Left ventricle myocardium inferior (tissue), 1 donor: ENCODE measurements at places on chromosomes 16 and 17. TPM values are rescaled to one million over a fixed set of nuclear protein-coding genes. Genes with fewer than 3 reads are reported as not detected.
A peak's percentile ranks its signal among the peaks of the same experiment; 100 is the strongest.

Gene UMOD
- not detected for total RNA-seq

Gene SHBG
- 0.74 TPM for total RNA-seq

Gene CA4
- 12.9 TPM for total RNA-seq

Gene STXBP4
- total RNA-seq = 4.7 TPM

Gene ITGA2B
- total RNA-seq = 0.91 TPM

Gene ZPBP2
- not detected for total RNA-seq

GRCh38 chr17:79749156-79749815 lies 18.5 kb downstream of the ENPP7 start:
- DNase-seq = no peak

- no peak for DNase-seq
Measured at GRCh38 chr17:78822552-78822951, 18.1 kb downstream of the USP36 start.

GRCh38 chr16:70254965-70255286 lies 3.2 kb upstream of the EXOSC6 start:
- DNase-seq = no peak

DNA sequence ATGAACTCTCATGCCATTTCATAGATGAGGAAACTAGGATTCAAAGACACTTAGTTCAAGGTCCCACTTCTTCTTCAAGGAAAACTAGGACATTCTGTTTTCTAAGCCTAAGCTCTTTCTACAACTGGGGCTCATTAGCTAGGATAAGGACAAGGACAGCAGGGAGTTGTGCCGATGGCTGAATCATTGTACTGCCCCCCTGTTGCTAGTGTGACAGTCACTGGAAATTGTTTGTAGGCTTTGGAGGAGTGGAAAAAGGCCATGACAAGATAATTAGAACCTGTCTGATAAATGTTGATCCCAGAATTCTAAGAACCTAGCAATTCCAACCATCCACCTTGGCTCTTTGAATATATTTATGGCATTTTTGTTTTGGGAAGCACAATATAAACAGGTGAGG lies 445.7 kb downstream of the CDH8 start:
- DNase-seq = no peak

DNA sequence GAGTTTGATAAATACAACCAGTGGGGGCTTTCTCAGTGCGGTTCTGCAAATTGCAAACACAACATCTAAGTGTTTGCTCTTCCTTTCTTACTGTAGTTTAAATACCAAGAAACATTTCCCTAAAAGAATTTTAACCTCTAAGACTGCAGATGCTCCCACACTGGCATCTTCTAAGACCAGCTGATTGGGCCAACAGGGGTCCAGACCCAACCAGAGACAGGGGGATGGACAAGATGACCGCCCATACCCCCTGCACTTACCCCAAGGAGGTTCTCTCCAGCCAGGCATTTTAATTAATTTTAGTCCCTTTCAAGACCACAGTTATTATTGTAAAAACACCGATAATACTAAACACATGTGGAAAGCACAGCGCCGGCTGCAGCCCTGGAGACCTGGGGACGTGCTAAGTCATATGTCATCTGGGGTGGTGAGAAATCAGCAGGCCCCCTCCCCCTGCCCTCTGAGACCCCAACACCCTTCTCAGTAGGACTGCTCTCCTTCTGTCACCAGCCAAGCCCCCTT lies 242.3 kb downstream of the SOX9 start:
- no peak for DNase-seq

- DNase-seq = no peak
Measured at GRCh38 chr17:21474815-21475214, 98.7 kb downstream of the KCNJ12 start.

DNA sequence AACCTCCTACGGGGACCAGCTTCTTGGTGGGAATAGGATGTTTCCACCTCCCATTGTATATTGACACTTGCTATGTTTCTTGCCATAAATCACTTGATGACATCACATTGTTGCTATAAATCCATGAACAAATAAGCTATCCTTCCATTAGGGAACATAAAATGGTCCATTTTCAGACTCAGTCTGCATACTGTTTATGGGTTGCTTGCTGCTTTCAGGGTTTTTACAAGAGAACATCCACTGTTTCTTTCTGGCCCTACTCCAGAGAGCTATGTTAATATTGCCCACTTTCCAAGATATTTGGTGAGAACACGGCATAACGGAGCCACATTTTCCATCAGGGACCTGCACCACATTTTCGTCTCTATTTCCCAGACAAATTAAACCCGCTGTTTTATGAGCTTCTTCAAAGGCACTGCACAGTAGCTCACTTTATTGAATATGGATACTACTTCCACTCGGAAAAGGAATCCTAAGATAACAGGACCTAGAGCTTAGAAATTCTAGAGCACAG lies 800.2 kb downstream of the KCNJ2 start:
- DNase-seq = no peak

GRCh38 chr16:27489906-27490305 lies 59.8 kb downstream of the GTF3C1 start:
- DNase-seq = no peak

GRCh38 chr16:86220561-86220960 lies 289.8 kb upstream of the FOXF1 start:
- no peak for DNase-seq

- no peak for DNase-seq
Measured at GRCh38 chr17:57234739-57235092, 21.6 kb upstream of the MSI2 start.

- DNase-seq = no peak
Measured at GRCh38 chr17:63772801-63773271, 561 bp downstream of the CCDC47 start.

- DNase-seq = no peak
Measured at GRCh38 chr16:23420011-23420410, 33.0 kb downstream of the COG7 start.

DNA sequence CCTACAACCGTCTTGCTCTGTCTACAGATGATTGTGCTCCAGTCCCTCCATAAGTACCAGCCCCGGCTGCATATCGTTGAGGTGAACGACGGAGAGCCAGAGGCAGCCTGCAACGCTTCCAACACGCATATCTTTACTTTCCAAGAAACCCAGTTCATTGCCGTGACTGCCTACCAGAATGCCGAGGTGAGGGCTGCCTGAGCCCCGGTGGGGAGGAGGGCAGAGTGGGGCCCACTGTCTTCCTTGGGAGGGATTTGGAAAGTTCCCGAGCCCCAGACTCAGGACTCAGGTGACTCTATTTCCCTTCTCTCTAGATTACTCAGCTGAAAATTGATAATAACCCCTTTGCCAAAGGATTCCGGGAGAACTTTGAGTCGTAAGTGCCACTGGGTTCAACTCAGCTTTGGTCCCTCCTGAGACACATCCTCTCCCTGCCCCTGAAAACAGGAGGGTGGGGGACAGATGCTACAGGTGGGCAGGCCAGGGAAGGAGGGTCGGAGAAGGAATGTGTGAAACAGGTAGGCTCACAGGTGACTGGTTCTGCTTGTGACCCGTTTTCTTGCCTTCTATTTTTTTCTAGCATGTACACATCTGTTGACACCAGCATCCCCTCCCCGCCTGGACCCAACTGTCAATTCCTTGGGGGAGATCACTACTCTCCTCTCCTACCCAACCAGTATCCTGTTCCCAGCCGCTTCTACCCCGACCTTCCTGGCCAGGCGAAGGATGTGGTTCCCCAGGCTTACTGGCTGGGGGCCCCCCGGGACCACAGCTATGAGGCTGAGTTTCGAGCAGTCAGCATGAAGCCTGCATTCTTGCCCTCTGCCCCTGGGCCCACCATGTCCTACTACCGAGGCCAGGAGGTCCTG lies 11.4 kb downstream of the TBX21 start:
- no peak for DNase-seq

DNA sequence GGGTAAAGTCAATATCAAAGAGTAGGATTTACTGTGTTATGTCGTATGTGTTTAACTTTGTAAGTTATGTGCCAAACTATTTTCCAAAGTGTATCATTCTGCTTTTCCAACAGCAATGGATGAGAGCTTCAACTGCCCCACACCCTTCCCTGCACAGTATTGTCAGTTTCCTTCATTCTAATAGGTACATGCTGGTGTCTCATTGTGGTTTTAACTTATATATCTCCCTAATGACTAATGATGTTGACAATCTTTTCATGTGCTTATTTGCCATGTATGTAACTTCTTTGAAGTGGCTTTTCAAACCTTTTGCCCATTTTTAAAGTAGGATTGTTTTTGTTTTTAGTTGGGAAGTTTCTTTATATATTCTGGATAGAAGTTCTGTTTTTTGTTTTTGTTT lies 3.8 kb downstream of the DDX19B start:
- DNase-seq = no peak

- no peak for DNase-seq
Measured at GRCh38 chr17:41322094-41322902, 6.8 kb upstream of the KRTAP17-1 start.

GRCh38 chr17:9330141-9330540 lies 245.5 kb downstream of the STX8 start:
- DNase-seq = no peak

DNA sequence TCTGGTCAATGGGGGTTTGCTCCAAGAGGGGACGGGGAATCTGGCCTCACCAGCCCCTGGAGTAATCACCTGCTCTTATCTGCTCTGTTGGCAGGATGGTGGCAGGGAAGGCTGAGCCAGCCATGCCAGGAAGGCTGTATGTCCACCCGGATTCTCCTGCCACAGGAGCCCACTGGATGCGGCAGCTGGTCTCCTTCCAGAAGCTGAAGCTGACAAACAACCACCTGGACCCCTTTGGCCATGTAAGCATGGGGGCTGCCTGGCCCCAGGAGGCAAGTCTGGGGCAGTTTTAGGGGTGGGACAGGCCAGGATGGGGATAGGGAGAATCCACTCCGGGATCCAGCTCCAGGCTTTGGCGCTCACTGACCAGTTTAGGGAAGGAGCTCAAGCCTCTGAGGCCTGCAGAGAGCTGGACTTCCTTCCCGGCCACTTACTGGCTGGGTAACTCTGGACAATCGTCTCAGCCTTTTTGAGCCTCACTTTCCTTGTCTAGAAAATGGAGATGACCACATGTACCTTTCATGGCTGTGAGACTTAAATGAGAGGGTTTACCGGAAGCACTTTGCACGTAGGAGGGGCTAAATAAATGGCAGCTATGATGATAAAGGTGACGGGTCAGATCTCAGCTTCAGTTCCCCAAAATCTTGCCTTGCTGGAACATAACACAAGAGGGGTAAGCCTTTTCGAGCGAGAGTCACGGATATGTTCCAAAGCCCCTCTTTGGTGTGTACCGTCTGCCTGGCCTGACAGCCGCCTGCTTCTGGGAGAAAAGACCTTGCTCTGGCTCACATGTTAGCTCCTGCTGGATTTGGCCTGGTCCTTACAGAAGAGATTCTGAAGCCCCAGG lies 15.4 kb downstream of the TBX4 start:
- peak; percentile 44 for DNase-seq

DNA sequence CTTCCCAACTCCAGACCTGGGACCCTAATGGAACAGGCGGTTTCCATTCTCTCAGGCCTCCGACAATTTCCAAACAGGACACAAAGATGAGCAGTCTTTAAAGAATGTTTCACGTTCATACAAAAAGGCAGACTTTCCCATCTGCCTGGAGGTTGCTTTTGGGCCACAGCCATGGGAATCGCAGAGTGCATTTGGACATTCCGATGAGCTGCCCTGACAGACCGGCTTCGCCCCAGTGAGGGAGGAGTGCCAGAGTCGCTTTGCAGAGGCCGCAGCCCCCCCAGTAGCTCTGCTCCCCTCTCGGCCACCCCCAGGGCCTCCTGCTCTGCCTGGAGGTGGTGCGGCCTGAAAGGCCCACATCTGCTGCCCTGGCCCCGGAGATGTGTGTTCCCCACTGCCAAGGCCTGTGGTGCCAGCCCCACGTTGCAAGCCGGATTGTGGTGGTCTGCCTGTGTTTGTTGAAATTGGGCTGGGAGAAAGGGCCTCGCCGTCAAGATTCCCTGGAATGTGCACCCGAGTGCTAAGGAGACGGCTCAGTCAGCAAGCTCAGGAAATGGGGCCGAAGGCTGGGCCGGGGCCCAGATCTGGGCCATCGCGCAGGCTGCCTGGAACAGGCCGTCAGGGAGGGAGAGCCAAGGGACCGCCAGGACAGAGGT lies 89.8 kb downstream of the C16orf95 start:
- peak; percentile 33 for DNase-seq

DNA sequence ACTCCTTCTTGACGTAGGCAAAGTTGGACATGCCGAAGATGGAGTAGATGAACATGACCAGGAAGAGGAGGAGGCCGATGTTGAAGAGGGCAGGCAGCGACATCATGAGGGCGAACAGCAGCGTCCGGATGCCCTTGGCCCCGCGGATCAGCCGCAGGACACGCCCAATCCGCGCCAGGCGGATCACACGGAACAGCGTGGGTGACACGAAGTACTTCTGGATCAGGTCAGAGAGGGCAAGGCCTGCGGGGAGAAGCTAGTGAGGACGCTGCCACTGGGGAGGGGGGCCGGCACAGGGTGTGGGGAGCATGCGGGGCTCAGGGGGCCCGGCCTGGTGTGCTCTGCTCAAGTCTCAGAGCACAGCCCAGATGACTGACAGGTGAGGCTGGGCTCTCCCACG lies 9.6 kb upstream of the CD79B start:
- DNase-seq = no peak
